ENCODE measurements at places on chromosomes 5 and 9. TPM values are rescaled to one million over a fixed set of nuclear protein-coding genes. Genes with fewer than 3 reads are reported as not detected.

DNA sequence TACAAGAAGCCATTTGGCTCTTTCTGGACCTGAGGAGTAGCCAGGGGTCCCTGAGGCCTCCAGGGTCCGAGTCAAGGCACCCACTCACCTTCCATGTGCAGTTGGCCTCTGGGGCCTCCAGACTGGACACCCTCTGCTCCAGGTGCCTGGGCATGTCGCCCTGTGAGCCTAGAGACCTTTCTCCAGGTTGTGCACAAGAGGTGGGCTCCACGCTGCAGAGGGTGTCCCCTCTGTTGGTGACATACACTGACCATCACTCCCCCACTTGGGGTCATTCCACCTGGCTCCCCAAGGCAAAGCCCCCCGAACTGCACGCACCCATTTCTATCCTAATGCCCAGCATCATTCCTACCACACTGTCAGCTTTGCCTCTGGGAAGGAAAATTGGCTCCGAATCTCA, 48.8 kb downstream of the RASGEF1C start:
- H3K4me3 ChIP-seq, result no peak overlapping the region
- no peaks in the 10 kb centered on the region for H3K4me1 ChIP-seq
- no peak for DNase-seq
- peaks cover 14% of the 10 kb centered on the region for H3K27me3 ChIP-seq

DNA sequence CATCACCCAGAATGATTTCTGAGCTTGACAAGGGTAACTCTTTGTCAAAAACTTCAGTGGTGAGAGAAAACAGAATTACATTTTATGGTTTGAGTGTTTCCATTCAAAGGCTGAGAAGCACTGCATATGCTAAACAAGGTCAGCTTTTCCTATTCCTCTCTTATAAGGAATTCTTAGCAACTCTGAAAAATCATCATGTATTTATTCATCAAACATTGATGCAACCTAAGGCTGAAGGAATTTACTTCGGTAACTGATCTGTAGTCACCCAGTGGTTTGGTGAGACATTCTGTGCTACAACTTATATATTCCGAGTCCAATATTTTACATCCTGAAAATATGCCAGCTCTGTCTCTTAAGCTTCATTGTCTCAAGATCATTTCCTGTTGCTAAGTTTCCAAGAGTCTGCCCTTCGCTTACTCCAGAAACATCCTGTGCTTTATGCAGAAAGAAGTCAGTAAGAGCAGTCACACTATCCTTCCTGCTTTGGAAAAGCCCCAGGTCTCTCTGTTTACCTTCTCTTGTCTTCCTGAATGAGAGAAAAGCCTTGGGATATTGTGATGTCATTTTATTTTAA, 176.6 kb upstream of the TBCA start:
- no peaks in the 10 kb centered on the region for H3K36me3 ChIP-seq
- no peak overlapping the region for H3K4me3 ChIP-seq
- DNase-seq, result no peak
- peaks cover 23% of the 10 kb centered on the region for H3K27me3 ChIP-seq
- H3K27ac ChIP-seq, result no peak overlapping the region

GRCh38 chr5:160082614-160083500, 36.4 kb downstream of the PWWP2A start:
- DNase-seq, result no peak
- H3K27ac ChIP-seq, result no peak overlapping the region
- H3K4me1 ChIP-seq, result no peaks in the 10 kb centered on the region
- H3K4me3 ChIP-seq, result no peak overlapping the region
- H3K36me3 ChIP-seq, result no peaks in the 10 kb centered on the region

DNA sequence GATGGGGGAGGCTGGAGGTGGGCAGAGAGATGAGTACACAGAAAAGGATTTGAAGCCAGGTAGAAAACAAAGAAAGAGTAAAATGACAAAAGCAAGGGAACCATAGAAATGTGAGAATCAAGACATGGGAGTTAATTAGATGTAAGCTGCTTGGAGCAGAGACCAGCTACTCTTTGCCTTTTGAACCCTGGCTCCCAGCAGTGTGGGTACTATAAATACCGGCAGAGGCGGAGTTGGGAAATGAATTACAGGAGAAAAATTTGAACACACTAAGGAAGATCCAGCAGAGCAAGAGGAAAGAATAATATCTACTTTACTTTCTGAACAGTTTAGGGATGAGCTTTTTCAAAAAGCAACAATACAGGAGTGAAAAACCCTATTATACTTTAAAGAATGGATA, 36.5 kb downstream of the KIF24 start:
- DNase-seq, result no peak
- H3K4me1 ChIP-seq, result peaks cover 2% of the 10 kb centered on the region
- peaks cover 4% of the 10 kb centered on the region for H3K36me3 ChIP-seq
- H3K27ac ChIP-seq, result no peak overlapping the region

DNA sequence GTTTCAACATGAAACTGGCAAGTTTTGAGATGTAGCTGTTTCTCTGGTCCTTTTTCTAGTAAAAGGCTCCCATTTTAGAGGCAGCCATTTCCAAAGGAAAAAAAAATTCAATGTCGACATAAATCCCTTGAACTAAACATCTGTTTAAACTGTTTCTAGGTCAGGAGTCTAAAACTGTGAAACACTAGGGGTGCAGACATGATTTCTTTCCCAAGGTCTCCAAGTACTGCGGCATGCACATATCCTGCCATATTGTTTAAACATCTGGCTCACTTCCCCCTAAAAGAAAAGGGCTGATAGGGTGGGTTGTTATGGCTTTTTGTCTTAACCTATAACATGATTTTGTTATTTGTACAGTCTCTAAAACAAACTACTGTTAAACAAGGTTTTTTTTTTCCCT, 51.1 kb downstream of the NFIB start:
- no peaks in the 10 kb centered on the region for H3K4me1 ChIP-seq
- H3K4me3 ChIP-seq, result no peak overlapping the region
- no peak for DNase-seq
- no peaks in the 10 kb centered on the region for H3K36me3 ChIP-seq
- H3K27me3 ChIP-seq, result no peaks in the 10 kb centered on the region

DNA sequence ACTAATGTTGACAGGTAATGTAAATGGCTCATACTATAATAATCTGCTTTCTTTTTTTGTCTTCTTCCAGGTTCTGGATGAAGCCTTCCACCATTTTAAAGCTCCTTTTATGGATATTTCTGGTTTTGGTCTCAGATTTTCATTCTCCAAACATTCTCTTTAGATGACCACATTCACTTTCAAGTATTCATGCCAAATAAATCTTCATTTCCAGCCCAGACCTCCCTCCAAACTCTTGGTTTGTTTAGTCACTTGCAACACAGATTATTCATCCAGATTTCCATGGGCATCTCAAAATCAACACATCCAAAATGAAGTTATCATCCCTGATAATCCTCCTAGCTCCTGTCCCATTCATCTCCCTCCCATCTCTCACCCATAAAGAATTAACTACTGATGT, 40.3 kb upstream of the SVEP1 start:
- H3K27ac ChIP-seq, result no peak overlapping the region
- no peaks in the 10 kb centered on the region for H3K36me3 ChIP-seq

DNA sequence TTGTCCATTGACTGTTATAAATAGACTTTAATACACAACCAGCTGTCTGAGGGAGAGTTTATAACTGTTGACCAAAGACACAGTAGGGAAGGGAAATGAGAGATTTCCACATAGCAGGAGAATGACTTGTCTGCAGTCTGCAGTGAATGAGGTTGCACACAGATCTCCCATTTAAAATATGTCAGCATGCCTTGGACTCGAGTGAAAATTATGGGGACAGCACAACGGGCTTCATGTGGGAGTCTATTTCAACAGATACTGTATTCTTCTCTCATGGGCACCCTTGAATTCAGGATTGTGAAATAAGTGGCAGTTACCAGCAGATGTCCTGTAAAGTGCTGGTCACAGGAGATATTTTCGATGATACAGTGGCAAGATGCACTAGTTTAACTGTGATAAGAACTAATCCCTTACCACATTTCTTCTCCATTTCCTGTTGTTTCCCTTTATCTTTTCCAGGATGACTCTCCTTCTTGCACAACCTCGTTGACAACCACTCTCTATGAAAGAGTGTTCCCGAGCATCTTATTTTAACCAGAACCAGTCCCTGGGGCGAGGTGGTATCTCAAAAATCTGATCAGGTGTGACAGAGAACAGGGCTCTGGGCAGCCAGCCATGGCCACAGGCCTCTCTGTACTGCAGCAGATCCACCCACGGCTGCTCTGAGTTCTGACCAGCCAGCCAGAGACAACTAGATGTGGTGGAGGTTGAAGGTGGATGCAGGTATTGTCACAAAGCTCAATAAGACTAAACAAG, 51.5 kb upstream of the MAP3K1 start:
- DNase-seq, result no peak
- peaks cover 7% of the 10 kb centered on the region for H3K27me3 ChIP-seq
- H3K36me3 ChIP-seq, result no peaks in the 10 kb centered on the region
- no peak overlapping the region for H3K27ac ChIP-seq
- no peaks in the 10 kb centered on the region for H3K4me1 ChIP-seq

- H3K27me3 ChIP-seq, result no peaks in the 10 kb centered on the region
- peaks cover 55% of the 10 kb centered on the region for H3K36me3 ChIP-seq
- no peak overlapping the region for H3K4me3 ChIP-seq
- DNase-seq, result no peak
- peaks cover 5% of the 10 kb centered on the region for H3K4me1 ChIP-seq
- H3K27ac ChIP-seq, result no peak overlapping the region
Observed at GRCh38 chr5:1335540-1336095, 9.3 kb downstream of the CLPTM1L start.

DNA sequence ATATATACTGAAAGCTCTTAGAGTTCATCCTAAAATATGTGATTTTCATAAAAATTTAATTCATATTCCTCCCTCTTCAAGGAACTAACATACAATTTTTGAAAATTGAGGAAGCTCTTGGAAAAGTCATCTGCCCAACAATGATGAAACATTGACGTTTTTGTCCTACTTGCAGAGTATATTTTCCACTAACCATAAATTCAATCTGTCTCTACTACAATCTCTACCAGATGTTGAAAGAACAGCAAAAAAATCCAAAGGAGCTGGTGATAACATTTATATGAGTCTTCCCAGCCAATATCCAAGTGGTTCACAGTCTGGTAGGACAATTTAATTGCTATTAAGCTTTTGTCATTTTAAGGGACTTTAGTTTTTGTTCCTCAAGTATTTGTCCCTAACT, 81.1 kb upstream of the NR3C1 start:
- no peaks in the 10 kb centered on the region for H3K4me1 ChIP-seq
- no peak for DNase-seq
- no peaks in the 10 kb centered on the region for H3K27me3 ChIP-seq
- no peak overlapping the region for H3K27ac ChIP-seq
- H3K36me3 ChIP-seq, result no peaks in the 10 kb centered on the region

DNA sequence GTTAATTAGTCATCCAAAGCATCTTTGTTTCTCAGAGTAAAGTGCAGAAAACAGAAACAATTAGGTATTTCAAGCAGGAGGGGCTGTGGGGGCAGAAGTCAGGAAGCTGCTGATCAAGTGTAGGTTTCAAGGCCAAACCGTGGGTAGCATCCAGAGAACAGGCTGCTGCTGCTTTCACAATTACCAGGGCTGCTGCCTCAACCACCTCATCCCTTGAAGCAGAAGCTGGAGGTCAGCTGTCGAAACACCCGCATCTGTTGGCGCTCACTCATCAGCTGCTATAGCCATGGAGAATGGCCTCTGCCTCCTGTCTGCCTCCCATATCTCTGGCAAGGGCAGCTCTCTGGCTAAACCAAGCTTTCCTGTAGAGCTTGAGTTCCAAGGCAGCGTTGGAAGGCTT, 122.9 kb upstream of the OSMR start:
- no peaks in the 10 kb centered on the region for H3K4me1 ChIP-seq
- peaks cover 5% of the 10 kb centered on the region for H3K27me3 ChIP-seq
- DNase-seq, result no peak
- no peak overlapping the region for H3K27ac ChIP-seq

- H3K27ac ChIP-seq, result no peak overlapping the region
- peaks cover 15% of the 10 kb centered on the region for H3K27me3 ChIP-seq
- peaks cover 10% of the 10 kb centered on the region for H3K4me1 ChIP-seq
- H3K4me3 ChIP-seq, result no peak overlapping the region
Observed at GRCh38 chr5:14204785-14205321, 61.7 kb downstream of the TRIO start.

DNA sequence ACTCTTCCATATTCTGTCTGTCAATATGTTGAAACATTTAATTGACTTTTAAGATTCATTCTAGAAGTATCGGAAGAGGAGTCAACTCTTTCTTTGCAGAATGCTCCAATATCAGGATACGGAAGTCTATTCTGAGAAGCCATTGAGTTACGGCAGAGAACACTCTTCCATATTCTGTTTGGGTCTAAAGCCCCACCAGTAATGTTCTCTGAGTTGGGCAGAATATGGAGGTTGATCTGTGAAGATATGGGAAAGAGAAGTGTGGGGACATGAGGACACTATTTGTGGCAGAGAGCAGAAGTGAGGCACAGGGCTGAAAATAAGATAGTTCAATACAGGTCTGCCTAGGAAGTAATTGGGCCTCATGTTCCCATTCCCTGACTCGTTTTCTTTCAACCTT, 300.0 kb downstream of the DIRAS2 start:
- no peak overlapping the region for H3K4me3 ChIP-seq
- no peaks in the 10 kb centered on the region for H3K4me1 ChIP-seq
- DNase-seq, result no peak
- no peak overlapping the region for H3K27ac ChIP-seq
- peaks cover 3% of the 10 kb centered on the region for H3K27me3 ChIP-seq

DNA sequence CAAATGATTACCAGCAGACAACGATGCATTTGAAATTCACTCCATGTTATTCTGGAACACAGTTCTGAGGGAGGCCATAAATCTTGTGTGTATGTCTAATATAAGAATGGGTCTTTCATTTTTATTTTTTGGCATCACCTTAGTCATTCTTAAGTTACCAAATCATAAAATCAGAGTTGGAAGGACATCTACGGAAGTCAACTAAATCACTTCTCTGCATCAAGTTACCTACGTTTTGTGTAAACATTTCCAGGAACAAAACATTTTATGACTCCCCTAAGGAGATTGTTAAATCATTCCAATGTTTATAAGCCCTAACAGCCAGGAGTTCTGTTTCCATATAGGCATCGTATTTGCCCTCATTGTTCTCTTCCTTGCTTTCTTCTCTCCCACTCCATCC, 378.2 kb downstream of the FAM170A start:
- no peak for DNase-seq
- H3K36me3 ChIP-seq, result no peaks in the 10 kb centered on the region
- no peak overlapping the region for H3K27ac ChIP-seq
- no peaks in the 10 kb centered on the region for H3K4me1 ChIP-seq
- no peaks in the 10 kb centered on the region for H3K27me3 ChIP-seq
- no peak overlapping the region for H3K4me3 ChIP-seq

DNA sequence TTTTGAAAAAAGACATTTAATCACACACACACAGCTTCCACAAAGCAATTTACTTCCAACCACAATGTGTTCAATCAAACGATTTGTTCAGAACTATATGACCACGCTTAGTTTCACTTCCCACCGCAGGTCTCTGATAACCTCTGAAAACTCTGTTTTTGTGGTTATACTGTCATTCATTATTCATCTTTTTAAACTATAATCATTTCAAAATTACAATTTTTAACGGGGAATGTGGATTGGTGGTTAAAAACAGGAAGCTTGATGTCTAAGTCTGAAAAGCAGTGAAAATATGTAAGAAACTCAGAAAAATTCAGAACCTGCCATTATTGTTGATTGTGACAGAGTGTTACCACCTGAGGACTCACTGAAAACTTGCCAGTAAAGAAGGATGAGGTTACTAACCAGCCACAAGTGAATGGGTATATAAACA, 12.7 kb upstream of the TMEM174 start:
- peaks cover 62% of the 10 kb centered on the region for H3K27me3 ChIP-seq
- peak overlapping the region; percentile 41 for H3K4me3 ChIP-seq
- H3K36me3 ChIP-seq, result no peaks in the 10 kb centered on the region
- peak; percentile 81 for DNase-seq

Gene ZNF367
- total RNA-seq, result 37.1 TPM

Gene KIF4B
- 0.05 TPM for total RNA-seq

Gene GLRA1
- total RNA-seq, result not detected

Gene ACTBL2
- not detected for total RNA-seq

Gene PCDHGB1
- total RNA-seq, result not detected
